Hematopoietic multipotent progenitor cell treated with erythropoietin and hydrocortisone succinate and interleukin-3 and kit ligand, for 17 days (in vitro differentiated cells): ENCODE measurements at places on chromosomes 5 and 9.

- no peak for DNase-seq
These were observed 24.8 kb downstream of the PTPN3 start for GRCh38 chr9:109473329-109473728.

- no peak for DNase-seq
These were observed 5.1 kb downstream of the GLRX start for GRCh38 chr5:95817430-95817829.

- no peak for DNase-seq
These were observed 485.9 kb upstream of the KLF4 start for GRCh38 chr9:107975426-107976010.

- DNase-seq, result no peak
These were observed 166.6 kb downstream of the TSSK1B start for GRCh38 chr5:113268232-113268631.

DNA sequence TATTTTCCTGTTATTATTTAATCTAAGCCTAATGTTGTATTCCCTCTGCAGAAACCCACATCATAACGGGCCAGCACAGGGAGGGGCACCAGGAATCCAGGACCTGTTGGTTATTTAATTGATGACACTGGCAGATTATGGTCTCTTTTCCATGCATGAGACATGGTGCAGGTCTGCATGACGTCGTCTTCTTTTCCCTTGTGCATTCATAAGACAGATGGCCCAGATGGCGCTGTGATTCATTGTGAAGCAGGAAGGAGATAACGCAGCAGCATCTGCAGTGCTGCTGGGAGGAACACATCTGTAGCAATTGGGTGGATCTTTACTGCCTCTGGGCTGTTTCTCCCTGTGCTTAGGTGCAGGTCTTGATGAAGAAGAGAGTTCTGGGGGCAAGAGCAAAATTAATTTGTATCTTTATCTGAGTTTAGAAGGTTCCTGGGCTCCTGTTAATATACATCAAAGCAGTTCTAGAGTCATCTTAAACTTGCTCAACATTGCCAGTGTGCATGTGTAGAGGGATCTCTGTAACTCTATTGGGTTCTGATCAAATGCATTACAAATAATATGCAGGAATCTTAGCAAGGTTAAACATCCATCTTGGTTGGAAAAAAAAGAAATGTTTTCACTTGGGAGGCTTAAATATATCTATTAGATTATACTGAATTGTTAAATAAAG, 176.1 kb downstream of the PCSK1 start:
- no peak for DNase-seq
